ENCODE measurements at places on chromosomes 6 and 20.

GRCh38 chr6:138586638-138587037, 87.3 kb upstream of the NHSL1 start:
- no peak for DNase-seq
- H3K27ac ChIP-seq, result no peak overlapping the region
- no peaks in the 10 kb centered on the region for H3K27me3 ChIP-seq
- H3K4me3 ChIP-seq, result no peak overlapping the region
- no peaks in the 10 kb centered on the region for H3K4me1 ChIP-seq

GRCh38 chr6:112475083-112475482, 128.0 kb downstream of the RFPL4B start:
- DNase-seq, result no peak
- H3K27ac ChIP-seq, result no peak overlapping the region
- no peaks in the 10 kb centered on the region for H3K4me1 ChIP-seq
- no peaks in the 10 kb centered on the region for H3K27me3 ChIP-seq

- no peaks in the 10 kb centered on the region for H3K4me1 ChIP-seq
- H3K4me3 ChIP-seq, result no peak overlapping the region
- H3K27ac ChIP-seq, result no peak overlapping the region
- no peaks in the 10 kb centered on the region for H3K27me3 ChIP-seq
These were observed 6.5 kb downstream of the EYS start for GRCh38 chr6:65700561-65700960.

DNA sequence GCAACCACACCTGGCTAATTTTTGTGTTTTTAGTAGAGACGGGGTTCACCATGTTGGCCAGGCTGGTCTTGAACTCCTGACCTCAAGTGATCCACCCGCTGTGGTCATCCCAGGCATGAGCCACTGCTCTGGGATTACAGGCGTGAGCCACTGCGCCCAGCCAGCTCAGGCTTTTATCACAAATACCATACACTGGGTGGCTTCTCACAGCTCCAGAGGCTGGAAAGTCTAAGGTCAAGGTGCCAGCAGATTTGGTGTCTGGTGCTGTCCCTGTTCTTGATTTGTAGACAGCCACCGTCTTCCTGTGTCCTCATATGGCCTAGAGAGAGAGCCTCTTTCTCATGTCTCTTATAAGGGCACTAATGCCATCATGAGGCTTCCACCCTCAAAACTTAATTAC, 25.9 kb downstream of the SHLD1 start:
- H3K4me3 ChIP-seq, result no peak overlapping the region
- no peaks in the 10 kb centered on the region for H3K36me3 ChIP-seq
- DNase-seq, result no peak
- H3K4me1 ChIP-seq, result peaks cover 18% of the 10 kb centered on the region
- no peak overlapping the region for H3K27ac ChIP-seq

DNA sequence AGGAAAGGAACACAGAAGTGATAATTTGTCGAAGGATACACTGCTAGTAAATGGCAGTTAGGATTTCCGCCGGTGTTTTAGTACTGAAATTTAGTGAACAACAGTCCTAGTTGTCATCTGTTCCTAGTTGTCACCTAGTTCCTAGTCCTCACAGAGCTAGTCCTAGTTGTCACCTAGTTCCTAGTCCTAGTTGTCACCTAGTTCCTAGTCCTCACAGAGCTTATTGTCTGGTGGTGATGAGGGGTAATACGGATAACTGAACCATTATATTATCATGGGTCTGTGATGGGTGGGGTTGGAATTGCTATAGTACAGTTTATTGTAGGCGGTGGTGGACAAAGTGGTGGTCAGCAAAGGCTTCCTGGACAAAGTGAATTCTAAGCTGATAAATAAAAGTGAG, 1.8 kb downstream of the SNRNP48 start:
- H3K4me3 ChIP-seq, result peak overlapping the region; percentile 78
- H3K36me3 ChIP-seq, result peaks cover 37% of the 10 kb centered on the region
- no peak overlapping the region for H3K27ac ChIP-seq
- H3K27me3 ChIP-seq, result no peaks in the 10 kb centered on the region
- no peak for DNase-seq
- H3K4me1 ChIP-seq, result peaks cover 39% of the 10 kb centered on the region

DNA sequence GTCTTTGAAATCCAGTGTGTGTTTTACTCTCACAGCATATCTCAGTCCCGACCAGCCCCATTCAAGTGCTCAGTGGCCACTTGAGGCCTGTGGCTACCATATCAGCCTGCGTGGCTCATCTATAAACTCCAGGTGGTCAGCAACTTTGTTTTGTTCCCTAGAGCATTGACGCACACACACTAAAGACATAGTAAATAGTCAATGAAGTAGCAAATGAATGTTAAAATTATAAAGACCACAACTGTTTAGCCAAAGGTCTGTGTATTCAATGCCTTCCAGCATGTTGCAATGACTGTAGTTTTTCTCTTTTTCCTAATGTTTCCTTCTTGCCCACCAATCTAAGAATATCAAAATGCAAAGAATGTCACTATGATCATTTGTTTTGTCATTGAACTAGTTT, 238.2 kb upstream of the ZNF217 start:
- H3K36me3 ChIP-seq, result no peaks in the 10 kb centered on the region
- H3K4me3 ChIP-seq, result no peak overlapping the region
- DNase-seq, result no peak
- H3K4me1 ChIP-seq, result peaks cover 69% of the 10 kb centered on the region
- no peak overlapping the region for H3K27ac ChIP-seq

GRCh38 chr6:44387346-44388134, at the start of gene CDC5L:
CDC5L (plus strand) TSS chr6:44387706; CDS start chr6:44387824, 118 bp downstream.
- H3K4me1 ChIP-seq, result peaks cover 32% of the 10 kb centered on the region
- no peaks in the 10 kb centered on the region for H3K36me3 ChIP-seq
- peak; percentile 97 for DNase-seq
- H3K27ac ChIP-seq, result peak within 1 kb of the TSS; percentile 94

- no peak overlapping the region for H3K4me3 ChIP-seq
- H3K36me3 ChIP-seq, result no peaks in the 10 kb centered on the region
- no peak overlapping the region for H3K27ac ChIP-seq
- DNase-seq, result no peak
- H3K27me3 ChIP-seq, result no peaks in the 10 kb centered on the region
- no peaks in the 10 kb centered on the region for H3K4me1 ChIP-seq
These were observed 20.8 kb upstream of the SNRPB2 start for GRCh38 chr20:16709017-16709416.

GRCh38 chr20:329851-330232, 4.5 kb downstream of the SOX12 start:
- DNase-seq, result no peak
- no peak overlapping the region for H3K27ac ChIP-seq
- no peaks in the 10 kb centered on the region for H3K27me3 ChIP-seq
- peaks cover 16% of the 10 kb centered on the region for H3K4me1 ChIP-seq

DNA sequence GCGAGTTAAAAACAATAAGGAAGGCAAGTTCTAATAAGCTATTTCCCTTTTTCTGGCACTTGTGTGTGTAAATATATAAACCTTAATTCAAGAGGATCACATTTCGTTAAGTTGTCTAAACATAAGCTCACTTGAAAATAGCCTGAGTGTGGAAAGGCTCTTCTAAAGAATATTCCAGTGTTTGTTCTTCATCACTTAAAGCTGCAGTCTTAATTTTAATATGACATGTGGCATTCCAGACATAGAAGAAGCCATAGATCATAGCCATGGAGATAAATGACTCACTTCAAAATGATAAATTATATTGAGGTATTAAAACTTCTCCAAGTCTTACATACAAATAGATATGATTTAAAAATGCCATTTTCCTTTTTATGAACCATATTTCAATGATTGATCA, 42.1 kb downstream of the IYD start:
- no peak overlapping the region for H3K4me3 ChIP-seq
- H3K27ac ChIP-seq, result no peak overlapping the region
- H3K27me3 ChIP-seq, result no peaks in the 10 kb centered on the region
- DNase-seq, result no peak
- H3K36me3 ChIP-seq, result no peaks in the 10 kb centered on the region
- peaks cover 24% of the 10 kb centered on the region for H3K4me1 ChIP-seq

DNA sequence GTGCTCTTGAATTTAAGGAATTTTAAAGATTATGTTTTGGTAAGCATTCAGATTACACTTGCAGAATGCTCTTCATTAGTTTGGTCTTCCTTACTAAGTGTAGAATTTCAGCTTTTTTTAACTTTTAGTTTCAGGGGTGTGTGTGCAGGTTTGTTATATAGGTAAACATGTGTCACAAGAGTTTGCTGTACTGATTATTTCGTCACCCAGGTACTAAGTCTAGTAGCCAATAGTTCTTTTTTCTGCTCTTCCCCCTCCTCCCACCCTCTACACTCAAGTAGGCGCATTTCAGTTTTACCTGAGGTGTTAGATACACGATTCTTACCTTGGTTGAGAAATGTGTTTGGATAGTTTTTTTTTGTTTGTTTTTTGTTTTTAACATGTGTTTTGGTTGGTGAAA, 68.3 kb downstream of the AFG1L start:
- H3K4me3 ChIP-seq, result no peak overlapping the region
- DNase-seq, result no peak
- H3K4me1 ChIP-seq, result no peaks in the 10 kb centered on the region
- no peak overlapping the region for H3K27ac ChIP-seq
- no peaks in the 10 kb centered on the region for H3K27me3 ChIP-seq

DNA sequence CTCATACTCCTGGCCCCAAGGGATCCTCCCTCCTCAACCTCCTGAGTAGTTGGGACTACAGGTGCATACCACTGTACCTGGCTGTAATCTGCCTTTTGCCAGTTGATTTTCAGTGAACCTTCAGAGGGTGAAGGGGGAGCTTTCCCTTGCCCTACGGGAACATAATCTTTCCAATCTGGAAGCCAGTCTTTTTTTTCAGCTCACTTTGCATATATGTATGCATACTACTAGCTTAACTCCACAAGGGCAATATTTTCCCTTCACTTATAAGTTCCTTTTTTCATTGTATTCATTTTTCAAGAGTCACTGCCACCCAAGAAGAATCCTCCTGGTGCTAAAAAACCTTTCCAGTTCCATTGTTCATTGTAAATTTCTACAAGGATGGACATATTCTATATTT, 53.4 kb upstream of the GCM1 start:
- no peak overlapping the region for H3K27ac ChIP-seq
- H3K4me1 ChIP-seq, result no peaks in the 10 kb centered on the region
- no peaks in the 10 kb centered on the region for H3K36me3 ChIP-seq
- H3K4me3 ChIP-seq, result no peak overlapping the region
- DNase-seq, result no peak

GRCh38 chr6:79631693-79632172, 604 bp downstream of the SH3BGRL2 start:
- peaks cover 6% of the 10 kb centered on the region for H3K4me1 ChIP-seq
- H3K4me3 ChIP-seq, result peak overlapping the region; percentile 68
- DNase-seq, result no peak
- H3K27me3 ChIP-seq, result peaks cover 37% of the 10 kb centered on the region
- peak overlapping the region; percentile 73 for H3K27ac ChIP-seq

DNA sequence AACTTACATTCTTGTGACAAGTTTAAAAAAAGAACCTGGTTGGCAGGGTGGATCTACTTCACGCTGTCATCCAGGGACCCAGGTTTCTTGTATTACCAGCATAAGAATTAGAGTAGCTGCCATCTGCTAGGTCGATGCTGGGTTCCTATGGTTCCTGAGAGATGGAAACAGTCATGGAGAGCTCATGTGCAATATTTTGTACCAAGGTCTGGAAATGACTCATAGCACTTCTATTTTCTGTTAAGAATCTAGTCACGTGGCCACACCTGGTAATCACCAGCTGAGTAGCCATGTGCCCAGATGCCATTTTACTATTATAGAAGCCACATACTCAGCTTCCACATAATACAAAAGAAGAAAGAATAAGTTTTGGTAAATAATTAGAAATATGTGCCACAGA, 171.3 kb downstream of the CD83 start:
- H3K27ac ChIP-seq, result no peak overlapping the region
- no peaks in the 10 kb centered on the region for H3K27me3 ChIP-seq
- H3K4me3 ChIP-seq, result no peak overlapping the region
- DNase-seq, result no peak

GRCh38 chr6:105994118-105994590, 92.0 kb upstream of the PRDM1 start:
- H3K27me3 ChIP-seq, result peaks cover 100% of the 10 kb centered on the region
- peak overlapping the region; percentile 41 for H3K4me3 ChIP-seq
- H3K27ac ChIP-seq, result peak overlapping the region; percentile 75
- H3K36me3 ChIP-seq, result no peaks in the 10 kb centered on the region

DNA sequence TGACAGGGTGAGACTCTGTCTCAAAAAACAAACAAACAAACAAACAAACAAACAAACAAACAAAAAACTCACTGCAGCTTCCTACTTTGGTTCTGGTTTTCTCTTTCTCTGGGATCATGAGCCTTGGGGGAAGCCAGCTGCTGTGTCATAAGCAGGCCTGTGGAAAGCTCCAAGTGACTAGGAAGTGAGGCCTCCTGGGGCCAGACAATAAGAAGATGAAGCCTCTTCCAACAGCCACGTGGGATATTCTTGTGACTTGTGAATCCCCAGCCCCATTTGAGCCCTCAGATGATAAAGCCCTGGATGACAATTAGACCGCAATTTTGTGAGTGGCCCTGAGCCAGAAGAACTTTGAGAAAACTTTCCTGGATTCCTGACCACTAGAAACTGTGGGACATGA, 11.4 kb downstream of the HLA-A start:
- H3K27ac ChIP-seq, result peak overlapping the region; percentile 47
- no peaks in the 10 kb centered on the region for H3K27me3 ChIP-seq
- H3K36me3 ChIP-seq, result no peaks in the 10 kb centered on the region
- no peaks in the 10 kb centered on the region for H3K4me1 ChIP-seq
- DNase-seq, result no peak
- H3K4me3 ChIP-seq, result no peak overlapping the region

GRCh38 chr6:30002871-30003270, 58.2 kb upstream of the POLR1H start:
- H3K27me3 ChIP-seq, result peaks cover 15% of the 10 kb centered on the region
- peaks cover 19% of the 10 kb centered on the region for H3K4me1 ChIP-seq
- no peak overlapping the region for H3K4me3 ChIP-seq
- DNase-seq, result no peak
- no peaks in the 10 kb centered on the region for H3K36me3 ChIP-seq
- H3K27ac ChIP-seq, result no peak overlapping the region

DNA sequence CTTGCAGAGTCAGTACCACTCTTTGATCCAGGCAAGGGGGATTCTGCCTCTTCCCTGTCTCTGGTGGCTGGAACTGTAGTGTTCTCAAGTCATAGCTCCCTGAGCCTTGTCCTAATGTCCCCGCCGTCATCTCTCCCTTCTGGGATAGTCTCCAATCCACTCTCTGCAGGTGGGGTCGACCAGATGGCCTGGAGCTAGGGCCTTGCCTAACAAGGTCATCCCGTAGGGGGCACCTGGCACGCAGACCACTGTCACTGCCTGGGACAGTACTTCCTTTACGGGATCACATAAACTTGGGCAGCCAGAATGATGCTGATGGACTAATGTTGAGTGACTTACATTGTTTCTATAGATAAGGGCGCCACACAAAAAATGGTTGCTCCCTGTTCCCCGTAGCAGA, 118.9 kb upstream of the SLC22A23 start:
- H3K4me3 ChIP-seq, result no peak overlapping the region
- no peaks in the 10 kb centered on the region for H3K36me3 ChIP-seq

GRCh38 chr6:56327946-56328727, 80.8 kb upstream of the COL21A1 start:
- no peak overlapping the region for H3K4me3 ChIP-seq
- no peaks in the 10 kb centered on the region for H3K36me3 ChIP-seq
- no peak for DNase-seq
- H3K27me3 ChIP-seq, result no peaks in the 10 kb centered on the region
